ENCODE measurements at places on chromosomes 4 and X.

GRCh38 chr4:9906996-9907395, 114.3 kb downstream of the SLC2A9 start:
- DNase-seq, result no peak

DNA sequence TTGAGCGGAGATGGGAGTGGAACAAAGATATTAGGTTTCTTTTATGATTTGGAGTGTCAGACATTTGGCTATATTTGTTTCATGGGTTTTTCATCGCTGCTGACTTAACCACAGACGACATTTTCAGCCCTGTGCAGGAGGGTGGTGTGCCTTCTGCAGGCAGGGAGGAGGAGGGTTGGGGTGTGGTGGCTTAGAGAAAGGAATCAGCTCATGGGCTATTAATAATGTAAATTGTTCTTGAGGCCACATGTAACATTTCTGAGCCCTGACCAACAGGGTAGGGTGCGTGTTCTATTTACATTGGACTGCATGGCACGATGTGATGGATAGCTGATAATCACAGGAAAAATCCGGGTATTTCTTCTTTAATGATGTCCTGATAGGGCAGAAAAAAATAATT, 67.6 kb downstream of the POLA1 start:
- no peak for DNase-seq

GRCh38 chr4:126582737-126583136, 1050.0 kb upstream of the INTU start:
- no peak for DNase-seq

GRCh38 chr4:168841000-168841671, 168.9 kb downstream of the CBR4 start:
- DNase-seq, result no peak

DNA sequence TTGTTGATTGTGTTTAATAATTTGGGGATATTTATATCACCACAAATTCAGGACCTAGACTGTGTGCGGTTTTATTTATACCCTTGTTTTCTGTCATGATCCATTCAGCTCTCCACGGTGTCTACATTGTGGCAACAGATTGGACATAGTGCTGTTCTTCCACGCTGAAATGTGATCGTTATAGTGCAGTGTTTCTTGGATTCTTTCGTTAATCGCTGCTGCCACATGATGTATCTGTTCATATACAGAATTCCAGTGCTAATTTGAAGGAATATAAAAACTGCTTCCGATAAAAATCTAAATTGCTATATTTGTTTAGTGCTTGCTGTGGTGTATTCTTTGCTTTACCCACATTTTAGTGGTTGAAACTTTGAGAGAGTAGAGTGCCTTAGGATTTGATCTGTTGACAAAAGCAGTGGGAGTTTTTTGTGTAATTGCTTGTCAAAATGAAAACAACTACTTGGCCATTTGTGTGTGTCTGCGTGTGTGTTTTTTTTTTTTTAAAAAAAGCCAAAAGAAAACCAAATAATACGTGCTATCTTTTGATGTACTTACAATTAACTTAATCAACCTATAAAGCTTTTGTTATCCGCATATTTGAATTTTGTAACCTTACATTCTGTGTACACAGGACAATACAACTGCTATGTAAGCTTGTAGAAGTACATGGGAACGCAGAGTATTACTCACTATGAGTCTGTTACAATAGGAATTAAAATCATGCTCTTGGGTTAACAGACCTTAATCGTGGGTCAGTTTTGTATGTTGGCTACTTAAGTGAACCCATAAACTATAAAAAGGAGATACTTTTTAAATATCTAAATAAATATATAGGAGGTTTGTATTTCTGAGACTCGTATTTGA, 353.3 kb downstream of the ARHGAP24 start:
- DNase-seq, result no peak

DNA sequence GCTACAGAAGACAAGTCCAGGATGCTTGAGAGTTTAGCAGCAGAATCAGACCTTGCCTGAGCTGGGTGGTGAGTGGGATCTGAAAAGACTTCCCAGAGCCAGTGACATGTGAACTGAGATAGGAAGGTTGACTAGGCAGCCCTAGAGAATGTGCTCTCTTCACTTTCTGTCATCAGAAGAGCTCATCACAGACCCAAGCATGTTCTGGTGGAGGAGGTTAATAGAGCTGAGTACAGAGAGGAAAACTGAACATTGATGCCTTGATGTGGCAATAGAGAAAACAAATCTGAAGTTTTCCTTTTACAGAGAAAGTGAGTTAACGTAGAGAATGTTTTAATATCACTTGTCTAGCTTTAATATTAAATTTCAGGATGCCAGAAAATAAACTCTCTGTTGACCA, 17.1 kb downstream of the ADGRL3 start:
- DNase-seq, result no peak

DNA sequence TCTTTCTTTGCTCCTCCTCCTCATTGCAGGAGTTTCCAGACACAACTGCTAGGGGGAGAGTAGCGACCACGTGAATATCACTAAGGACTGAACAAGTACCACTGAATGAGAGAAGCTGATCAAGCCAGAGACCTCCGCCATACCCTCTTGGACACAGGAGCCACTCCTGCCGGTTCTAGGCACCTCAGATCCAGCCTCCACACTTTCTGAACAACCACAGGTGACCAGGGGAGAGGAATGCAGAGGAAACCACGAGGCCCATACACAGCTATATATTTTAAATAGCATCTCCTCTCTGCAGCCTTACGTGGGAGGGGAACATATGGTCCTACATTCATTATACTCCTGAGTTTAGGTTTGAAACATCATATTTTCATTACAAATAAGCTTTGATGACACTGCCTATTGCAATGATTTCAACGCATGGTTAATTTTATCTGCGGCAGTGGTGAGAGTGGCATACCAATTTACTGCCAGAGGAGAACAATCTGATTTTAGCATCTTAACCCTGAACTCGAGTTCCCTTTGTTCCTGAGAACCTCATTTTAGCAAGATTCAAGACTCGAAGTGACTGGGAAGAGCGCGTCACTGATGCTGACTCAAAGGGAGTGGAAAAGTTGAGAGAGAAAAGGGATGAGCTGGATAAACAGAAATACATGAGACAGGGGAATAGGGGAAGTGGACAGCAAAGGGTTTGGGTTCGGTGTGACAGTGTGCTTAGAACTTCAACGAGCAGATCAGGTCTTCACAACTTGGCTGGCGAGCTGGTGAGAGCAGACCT, 231.7 kb upstream of the PPARGC1A start:
- DNase-seq, result no peak

DNA sequence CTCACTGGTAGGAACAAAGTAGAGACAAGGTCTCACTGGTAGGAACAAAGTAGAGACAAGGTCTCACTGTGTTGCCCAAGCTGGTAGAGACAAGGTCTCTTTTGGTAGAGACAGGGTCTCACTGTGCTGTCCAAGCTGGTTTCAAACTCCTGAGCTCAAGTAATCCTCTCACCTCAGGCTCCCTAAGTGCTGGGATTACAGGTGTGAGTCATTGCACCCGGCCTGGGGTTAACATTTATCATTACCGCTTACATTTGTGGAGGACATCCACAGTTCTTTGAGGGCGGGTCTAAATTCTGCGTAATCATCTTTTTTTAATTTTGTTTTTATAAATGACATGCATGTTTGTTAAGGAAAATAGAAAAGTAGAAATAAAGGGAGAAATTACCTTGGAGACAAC, 12.0 kb downstream of the RAB33B start:
- no peak for DNase-seq
